Thyroid gland (tissue), 4 donors: ENCODE measurements at places on chromosomes 6 and 20. TPM values are rescaled to one million over a fixed set of nuclear protein-coding genes. Genes with fewer than 3 reads are reported as not detected.

SEL1L2 gene
- total RNA-seq: not detected

SFTA2 gene
- total RNA-seq: not detected

CLIC5 gene
- total RNA-seq: 11.8 TPM

MLIP gene
- total RNA-seq: 4.0 TPM

DNA sequence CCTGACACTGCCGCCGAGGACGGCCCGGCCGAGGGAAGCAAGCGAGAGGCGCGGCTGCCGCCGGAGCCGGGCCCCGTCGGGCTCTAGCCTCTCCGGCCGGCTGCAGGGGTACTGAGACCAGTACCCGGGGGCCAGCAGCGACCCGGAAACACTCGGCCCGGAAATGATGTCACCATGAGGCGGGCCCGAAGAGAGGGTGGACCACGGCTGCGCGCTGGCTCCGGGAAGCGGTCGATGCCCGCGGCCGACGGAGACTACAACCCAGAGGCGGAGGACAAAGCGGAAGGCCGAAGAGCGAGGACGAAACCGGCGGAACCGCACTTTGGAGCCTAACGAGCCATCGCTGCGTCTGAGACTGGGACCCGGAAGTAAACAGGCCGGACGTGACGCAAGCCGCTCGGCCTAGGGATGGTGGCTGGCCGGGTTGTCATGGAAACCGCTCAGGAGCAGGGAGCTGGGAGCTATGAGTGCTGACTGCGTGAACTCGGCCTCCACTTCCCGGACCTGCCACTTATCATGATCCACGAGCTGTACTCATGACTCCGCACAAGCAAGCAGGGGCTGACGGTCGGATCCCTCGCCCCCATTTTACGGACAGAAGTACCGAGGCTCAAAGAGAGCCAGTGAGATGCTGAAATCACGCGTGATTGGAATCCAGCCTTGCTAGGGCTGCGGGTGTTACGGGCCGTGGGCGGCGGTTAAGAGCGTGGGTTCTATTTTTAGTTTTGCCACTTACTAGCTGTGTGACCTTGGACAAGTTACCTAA lies at the start of gene SPATA2:
Gene SPATA2 (minus strand): TSS at position 150 of the 766 bp plus-strand sequence. CDS start 7,039 bp downstream, outside the sequence.
- peak within 1 kb of the TSS; percentile 100 for H3K27ac ChIP-seq
- no peaks in the 10 kb centered on the region for H3K27me3 ChIP-seq
- peaks cover 33% of the 10 kb centered on the region for H3K4me1 ChIP-seq
- peak; percentile 96 for DNase-seq
- H3K4me3 ChIP-seq: peak within 1 kb of the TSS; percentile 95
